ENCODE measurements at places on chromosomes 4 and X.

GRCh38 chr4:91527056-91527455 is 776.7 kb upstream of the GRID2 start:
- no peak for DNase-seq

DNA sequence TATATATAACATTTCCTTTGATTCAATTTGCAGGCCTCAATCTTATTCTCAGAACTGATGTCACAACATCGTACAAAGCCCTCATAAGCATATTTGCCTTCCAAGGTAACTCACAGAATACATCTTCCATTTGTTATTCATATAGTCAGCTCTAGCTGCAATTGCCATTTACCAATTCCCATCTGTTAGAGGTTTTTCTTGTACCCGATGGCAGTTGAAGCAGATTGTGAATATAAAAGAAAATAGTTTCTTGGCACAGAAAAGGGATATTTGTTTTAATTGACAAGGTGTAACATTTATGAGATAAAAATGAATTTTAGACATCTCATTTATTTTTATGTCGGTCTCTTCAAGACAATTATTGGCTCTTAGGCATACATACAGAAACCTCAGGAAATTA is 311.3 kb downstream of the TRIML1 start:
- DNase-seq: no peak

DNA sequence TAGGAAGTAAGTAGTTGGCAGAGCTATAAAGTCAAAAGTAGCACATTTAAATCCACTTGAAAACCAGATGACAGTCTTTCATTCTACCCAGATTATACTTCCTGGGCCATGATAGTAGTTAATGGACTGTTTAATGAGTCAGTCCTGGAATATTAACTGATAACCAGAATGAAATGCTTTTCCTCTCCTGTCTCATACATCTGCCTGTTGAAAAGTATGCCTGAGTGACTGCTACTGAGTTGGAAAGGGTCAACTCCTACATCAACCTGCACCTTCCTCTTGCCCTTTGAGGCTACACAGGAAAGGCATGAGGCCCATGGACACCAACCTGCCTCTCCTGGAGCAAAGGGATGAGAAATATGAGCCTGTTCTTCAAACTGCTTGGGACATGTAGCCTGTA is 36.0 kb upstream of the COX7B2 start:
- no peak for DNase-seq

- peak; percentile 27 for DNase-seq
These were observed 367.8 kb upstream of the SLC7A11 start for GRCh38 chr4:138609943-138610350.

GRCh38 chr4:98627531-98628257 is 30.7 kb downstream of the TSPAN5 start:
- peak; percentile 37 for DNase-seq

DNA sequence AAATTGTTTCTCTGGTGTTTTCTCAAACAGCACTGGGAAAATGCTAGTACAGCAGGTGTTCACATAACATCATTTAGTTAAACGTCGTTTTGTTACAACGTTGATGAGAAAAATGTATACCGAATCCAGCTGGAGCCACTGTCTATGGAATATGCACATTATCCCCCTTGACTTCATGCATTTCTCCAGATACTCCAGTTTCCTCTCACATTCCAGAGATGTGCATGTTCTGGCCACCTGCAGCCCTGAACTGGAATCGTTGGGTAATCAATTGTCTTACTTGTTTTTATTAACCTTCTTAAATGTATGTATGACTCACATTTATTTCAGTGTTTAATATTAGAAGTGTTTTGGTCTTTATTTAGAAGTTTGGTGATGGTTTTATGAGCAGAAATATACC is 18.4 kb upstream of the ODAM start:
- no peak for DNase-seq

DNA sequence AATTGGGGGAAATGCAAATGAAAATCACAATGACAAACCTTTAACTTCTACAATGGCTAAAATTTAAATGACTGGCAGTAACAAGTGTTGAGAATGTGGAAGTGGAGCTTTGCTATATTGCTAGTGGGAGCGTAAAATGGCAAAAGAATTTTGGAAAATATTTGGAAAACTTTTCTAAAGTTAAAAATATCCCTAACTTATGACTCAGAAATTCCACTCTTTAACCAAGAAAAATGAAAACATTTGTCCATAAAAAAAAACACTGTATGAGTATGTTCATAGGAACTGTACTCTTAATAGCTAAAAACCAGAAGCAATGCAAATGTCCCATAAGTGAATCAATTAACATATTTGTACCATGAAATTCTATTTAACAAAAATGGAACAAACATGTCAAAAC is 3.6 kb downstream of the TBCK start:
- DNase-seq: peak; percentile 9

DNA sequence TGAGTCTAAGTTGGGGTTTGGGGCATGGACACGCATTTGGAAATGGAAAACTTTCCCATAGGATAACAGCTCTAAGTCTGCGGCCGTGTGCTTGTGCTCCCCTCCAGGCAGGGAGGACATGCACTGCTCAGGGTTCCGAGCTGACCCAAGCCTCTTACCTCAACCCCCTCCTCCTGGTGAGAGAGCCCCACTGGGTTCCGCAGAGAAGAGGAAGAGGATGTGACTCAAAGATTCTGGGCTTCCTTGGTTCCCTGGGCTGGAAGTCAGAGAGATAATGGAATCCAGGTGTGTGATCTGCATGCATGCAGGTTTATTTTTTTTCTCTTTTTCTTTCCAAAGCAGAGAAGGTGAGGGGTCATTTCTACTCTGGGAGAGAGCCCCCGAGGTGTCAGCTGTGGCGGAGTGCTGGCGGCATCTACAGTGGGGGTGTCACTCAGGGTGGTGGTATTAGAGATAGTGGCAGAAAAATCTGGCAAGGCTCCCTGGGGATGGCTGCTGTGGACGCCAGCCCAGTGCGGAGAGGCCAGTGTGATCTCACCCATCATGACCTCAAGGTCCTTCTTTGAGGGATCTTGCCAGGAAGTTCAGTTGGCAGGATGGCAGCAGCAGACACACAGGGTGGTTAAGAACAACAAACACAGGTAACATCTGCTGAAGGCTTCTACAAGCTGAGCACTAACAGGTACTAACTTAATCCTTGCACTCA is 168.7 kb upstream of the HAND2 start:
- DNase-seq: no peak

- no peak for DNase-seq
These were observed 29.8 kb upstream of the STOX2 start for GRCh38 chr4:183875251-183875825.

DNA sequence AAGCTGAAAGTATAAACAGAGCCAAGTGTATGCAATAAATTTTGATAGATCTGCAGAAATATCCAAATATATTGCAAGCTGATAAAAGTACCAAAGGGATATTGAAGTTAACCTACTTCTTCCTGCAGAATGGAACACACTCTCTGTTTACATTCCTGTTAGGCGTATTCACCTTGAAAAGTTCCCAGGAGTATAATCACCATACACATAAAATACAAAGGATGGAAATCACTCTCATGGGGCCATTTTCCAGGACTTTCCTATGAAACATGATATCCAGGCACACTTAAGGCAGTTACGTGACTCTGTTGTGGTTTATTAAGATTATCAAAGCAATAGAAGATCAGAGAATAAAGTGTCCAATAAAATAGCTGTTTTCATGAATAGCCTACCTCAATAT is 1142.3 kb downstream of the NLGN4X start:
- no peak for DNase-seq

DNA sequence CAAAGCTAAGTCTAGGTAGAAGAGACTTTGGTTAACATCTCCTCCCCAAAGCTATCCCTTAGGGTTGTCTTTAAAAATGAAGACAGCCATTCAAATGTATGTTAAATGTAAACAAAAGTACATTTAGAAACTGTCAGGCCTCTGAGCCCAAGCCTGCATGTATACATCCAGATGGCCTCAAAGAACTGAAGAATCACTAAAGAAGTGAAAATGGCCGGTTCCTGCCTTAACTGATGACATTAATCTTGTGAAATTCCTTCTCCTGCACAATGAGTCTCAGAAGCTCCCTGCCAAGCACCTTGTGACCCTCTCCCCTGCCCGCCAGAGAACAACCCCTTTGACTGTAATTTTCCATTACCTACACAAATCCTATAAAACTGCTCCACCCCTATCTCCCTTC is 377.9 kb downstream of the FAM133A start:
- no peak for DNase-seq

DNA sequence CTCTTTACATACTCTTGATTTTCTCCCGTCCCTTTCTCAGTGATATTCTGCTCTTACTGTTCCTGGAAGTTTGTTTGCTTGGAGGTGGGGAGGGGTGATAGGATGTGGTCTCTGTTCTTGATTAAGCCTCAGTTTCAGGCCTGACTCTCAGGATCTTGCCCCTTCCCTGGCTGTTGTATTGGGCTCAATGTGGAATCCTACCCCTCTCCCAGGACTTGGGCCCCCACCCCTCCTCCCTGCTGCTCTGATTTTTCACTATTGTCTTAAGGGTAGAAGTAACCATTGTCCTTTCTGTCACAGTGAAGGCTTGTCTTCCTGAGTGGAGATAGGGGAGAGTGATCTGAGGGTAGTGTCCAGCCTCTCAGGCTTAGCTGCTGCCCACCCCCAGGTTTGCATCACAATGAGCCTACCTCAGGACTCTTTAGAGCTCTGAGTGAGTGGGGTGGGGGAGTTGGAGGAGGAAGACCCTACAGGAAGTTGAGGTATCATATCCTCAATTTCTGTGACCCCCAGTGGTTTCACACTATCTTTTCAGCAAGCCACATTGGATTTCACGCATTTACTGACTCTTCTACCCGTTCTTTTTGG is 16.5 kb downstream of the CDKL5 start:
- DNase-seq: no peak

DNA sequence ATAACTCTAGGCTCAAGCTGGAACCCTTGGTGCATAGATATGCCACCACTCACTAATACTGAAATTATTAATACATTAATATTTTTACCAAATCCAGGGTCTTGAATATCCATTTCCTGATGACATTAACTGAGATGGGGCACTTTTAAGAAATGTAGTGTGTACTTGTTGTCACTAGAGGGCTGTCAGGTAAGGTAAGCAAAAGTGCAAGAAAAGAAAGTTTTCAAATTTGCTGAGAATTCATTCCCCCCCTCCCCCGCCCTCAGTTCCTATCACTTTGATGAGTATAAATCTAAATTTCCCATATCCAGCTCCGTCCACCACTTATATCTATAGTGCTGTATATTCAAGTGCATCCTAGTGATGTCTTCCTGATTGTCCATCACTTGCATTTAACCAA is 20.5 kb upstream of the WDR44 start:
- DNase-seq: no peak

- DNase-seq: peak; percentile 83
These were observed 91.9 kb upstream of the MAPK10 start for GRCh38 chr4:86451560-86452330.

GRCh38 chr4:28225050-28225449 is 1364.4 kb downstream of the STIM2 start:
- no peak for DNase-seq

DNA sequence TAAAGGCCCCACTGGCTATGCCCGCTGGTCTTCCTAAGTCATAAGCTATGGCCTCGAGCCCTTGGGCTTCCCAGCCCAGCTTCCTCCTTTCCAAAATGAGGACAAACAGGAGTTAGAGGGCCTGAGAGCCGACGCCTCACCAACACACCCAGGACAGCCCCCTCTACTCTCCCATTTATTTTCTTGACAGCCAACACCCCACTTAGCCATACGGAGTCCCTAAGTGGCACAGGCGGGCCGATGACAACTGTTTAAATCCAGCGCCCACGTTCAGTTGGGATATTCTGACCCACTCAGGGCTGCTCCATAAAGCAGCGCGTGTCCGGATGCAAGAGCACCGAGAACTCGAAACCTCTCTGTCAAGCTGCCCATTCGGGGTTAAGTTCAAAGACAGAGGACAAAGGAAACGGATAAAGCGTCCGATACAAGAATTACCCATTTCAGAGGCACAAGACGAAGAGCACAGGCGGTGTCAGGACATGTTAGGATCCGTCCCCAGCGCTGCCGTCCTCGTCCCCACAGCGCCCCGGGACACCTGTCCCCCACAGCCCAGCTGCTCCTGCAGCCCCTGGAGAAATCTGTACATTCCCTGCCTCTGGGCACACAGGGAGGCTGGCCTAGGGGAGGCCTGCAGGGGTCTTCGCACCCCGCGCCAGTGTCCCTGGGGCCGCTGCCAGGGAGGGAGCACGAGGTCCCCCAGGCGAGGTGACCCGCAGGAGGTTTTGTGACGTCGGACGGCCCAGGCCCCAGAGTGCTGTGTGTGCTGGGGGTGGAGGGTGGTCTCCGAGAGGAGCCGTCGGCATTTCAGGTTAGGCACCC is 1.2 kb downstream of the PRKX start:
- no peak for DNase-seq

DNA sequence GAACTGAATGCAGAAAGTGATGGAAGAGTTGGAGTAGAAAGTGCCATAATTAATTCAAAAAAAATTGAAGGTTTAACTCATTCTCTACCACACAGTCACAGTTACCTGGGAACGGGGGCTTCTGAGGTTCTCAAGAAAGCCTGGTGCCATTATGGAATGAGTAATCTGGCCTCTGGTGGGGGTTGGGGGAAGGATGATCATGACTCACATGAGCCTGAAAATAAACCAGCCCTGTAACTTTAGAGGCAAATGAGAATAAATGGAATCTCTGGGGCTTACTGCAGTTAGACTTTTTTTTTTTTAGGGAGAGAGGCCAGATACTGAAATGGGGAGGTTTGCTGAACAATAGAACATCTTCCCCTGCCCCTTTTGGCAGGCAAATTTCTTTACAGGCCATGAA is 55.3 kb downstream of the SOD3 start:
- peak; percentile 68 for DNase-seq

DNA sequence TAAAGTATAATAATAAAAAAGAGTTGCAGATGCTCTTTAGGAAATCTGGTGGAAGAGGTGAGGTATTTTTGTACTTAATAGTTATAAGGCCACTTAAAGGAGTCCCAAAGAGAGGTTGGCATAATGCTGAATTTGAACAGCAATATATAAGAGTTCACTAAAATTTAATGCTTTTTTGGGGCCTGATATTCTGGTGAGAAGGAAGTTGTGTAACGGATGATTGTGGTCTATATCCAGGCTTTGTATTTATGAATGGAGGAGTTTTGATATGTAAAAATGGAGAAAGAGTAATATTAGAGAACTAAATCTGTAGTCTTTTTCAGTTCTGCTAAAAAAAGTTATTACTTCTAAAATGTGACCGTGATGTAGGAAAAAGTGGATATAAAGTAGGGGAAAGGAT is 20.4 kb downstream of the BMP2K start:
- DNase-seq: no peak

Measured in foreskin keratinocyte (primary cell).